ENCODE measurements at places on chromosomes 1 and 21.

DNA sequence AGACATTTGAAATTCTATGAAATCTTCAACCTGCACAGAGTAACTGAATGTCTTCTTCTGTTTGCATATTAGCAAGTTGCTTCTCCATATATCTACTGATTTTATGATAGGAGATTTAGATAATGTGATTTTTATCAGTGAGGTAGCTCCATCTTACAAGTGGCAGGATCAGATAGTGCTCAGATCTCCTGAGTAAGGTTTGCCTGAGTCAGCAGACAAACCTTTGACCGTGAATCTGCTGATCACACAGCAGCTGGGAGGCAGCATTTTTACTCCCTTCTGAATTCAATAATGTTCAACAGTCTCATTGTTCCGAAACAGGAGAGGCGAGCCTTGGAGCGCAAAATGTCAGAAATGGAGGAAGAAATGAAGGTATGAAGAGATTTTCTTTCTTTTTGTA, 141.4 kb downstream of the SYT2 start:
- no peak for DNase-seq

DNA sequence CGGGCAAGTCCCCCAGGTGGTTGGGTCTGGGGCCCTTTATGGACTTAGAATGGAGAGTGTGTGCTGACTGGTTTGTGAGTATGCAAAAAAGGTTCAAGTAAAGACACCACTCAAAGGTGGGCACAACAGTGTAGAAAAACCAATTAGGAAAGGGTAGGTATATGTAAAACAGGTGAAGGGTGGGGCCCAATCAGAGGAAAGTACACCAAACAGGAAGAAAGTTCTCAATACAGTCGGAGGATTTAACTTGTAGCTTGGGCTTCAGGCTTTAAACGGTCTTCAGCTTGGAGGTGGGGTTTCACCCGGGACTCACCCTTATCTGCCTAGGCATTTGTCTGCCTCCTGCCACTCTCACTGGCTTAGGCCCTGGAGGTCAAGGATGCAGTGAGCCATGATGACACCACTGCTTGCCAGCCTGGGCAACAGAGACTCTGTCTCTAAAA, 6.8 kb upstream of the PUM1 start:
- DNase-seq, result no peak

- no peak for DNase-seq
These were observed 98.6 kb downstream of the NAV1 start for GRCh38 chr1:201637282-201638079.

DNA sequence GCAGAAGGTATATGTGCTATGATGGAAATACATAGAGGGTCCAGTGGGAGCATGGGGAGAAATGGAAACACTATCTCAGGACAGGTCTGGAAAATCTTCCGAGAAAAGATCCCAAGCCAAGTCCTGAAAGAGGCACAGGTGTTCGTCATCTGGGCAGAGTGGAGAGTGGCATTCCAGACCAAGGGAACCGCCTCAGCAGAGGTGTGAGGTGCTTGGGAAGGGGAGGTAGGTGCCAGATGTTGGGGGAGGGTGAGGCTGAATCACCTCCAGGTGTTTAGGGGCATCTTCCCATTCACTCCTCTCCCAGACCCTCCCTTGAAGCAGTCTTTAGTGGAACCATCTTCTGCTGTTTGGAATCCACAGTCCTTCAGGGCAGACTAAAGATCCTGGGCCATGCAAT, 23.5 kb upstream of the LRRN2 start:
- no peak for DNase-seq

GRCh38 chr1:34400675-34401074, 224.0 kb downstream of the C1orf94 start:
- DNase-seq, result no peak

GRCh38 chr1:226577401-226578180, 29.0 kb downstream of the STUM start:
- no peak for DNase-seq

GRCh38 chr21:37555672-37556261, 189.2 kb downstream of the DYRK1A start:
- no peak for DNase-seq

DNA sequence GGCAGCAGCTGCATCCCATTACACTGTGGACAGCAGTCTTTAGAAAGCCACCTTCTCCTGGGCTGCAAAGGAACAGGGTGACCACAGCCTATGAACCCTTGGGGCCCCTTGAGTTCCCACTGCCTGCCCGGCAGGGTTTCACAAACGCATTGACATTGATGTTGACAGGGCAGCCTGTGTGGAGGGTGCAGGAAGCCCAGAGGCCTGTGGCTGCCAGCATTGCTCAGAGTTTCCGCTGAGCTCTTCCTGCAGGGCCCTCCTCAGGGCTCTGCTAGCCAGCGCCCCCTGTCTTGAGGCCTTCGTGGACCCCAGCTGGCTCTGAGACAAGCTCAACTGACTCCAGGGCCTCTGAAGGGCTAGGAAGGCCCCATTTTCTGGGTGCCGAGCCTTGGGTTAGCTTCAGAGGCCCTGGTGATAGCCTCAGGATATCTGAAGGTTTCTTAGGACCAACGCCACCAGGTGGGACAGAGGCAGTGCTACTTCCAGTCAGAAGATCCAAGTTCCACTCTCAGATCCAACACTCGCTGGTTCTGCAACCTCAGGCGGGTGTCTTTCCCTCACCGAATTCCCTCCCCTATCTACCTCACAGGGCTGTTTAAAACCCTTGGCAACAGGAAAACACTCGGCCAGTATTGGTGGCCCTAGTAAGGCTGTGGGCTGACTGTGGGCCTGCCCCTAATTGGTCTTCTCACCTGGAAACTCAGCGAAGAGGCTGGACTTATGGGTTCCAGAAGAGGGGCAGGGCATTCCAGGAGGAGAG, 27.2 kb upstream of the EPS8L3 start:
- peak; percentile 85 for DNase-seq

GRCh38 chr1:180954005-180954800, 41.5 kb downstream of the KIAA1614 start:
- peak; percentile 47 for DNase-seq

GRCh38 chr1:155962599-155963211, 15.6 kb downstream of the ARHGEF2 start:
- DNase-seq, result no peak

GRCh38 chr1:14946684-14947238, 206.8 kb upstream of the TMEM51 start:
- no peak for DNase-seq

- no peak for DNase-seq
These were observed 10.9 kb upstream of the COL18A1 start for GRCh38 chr21:45393833-45394638.

- DNase-seq, result no peak
These were observed 55.1 kb downstream of the UBE2T start for GRCh38 chr1:202286622-202287097.

- DNase-seq, result no peak
These were observed 9.2 kb upstream of the ITPKB start for GRCh38 chr1:226748306-226748705.

DNA sequence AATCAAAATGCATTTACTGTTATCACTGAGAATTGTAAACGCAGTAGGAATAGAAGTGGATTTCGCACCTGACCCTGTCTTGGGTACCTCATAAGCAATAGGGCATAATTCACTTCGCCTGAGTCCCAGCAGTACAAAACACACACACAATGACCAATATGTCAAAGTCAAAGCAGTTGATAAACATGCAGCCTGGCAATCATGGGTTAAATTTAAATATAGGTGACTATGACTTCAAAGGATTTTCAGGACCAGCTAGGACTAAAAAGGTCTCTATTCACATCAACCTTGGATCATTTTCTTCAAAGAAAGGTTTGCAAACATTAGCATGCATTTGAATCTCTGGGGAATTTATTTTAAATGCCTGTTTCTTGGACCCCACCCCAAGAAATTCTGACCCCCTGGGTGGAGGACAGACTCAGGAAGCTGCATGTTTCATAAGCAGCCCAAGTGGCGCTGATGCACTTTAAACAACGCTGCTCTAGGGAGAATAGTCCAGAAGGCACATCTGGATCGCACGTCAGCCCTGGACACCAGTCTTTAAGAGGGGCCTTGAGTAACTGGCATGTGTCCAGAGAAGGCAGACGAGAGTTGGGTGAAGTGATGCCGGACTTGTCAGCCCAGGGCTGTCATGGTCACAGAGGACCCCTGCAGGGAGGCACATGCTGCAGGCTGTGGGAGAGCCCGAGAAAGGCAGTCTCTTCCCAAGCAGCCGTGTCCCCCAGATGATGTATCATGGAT, 55.7 kb upstream of the EFHD2 start:
- DNase-seq, result no peak

DNA sequence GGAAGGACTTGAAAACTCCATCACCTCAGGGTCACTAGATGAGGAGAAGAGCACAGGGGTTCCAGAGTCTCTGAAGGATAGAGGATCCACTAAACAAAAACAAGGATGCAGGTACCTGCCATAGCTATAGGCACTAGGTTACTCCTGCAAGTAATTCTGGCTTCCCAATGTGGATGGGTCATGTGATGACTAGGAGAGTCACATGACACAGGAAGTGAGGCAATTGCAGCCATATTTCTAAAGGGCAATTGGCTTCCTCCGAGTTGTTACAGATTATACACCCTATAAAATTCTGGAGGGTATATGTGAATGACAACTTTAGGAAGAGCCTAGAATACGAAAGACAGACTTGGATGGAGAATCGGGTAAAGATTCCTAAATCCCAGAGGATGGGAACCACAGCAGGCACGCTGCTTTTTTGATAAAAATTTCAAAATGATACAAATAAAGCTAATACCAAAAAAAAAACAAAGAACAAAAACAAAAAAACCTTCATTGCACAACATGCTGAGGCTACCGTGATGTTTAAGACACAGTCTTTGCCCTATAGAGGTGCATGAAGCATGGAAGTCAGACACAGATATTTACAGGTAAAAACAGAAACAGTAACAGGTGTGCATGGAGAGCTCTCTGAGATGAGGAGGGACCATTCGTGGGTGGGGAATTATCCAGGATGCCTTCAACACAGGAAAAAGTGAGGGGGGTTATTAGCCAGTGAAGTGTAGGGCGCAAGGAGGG, 10.5 kb downstream of the MTX1 start:
- DNase-seq, result no peak

DNA sequence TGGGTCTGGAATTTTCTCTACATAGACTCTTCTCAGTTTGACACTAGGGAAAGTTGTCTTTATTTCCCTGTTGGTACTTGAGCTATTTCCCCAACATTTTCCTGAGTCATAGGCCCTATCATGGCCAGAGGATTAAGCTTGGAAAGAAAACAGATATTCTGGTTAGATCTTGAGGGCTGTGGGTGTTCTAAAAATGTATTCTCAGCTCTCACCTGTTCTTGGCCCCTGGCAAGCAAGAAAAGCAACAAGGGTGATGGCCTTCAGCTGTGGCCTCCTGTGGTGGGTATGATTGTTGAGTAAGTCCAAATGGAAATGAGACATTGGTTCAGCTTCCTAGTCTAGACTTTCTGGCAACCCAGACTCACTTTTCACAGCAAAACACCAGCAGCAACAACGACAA, 17.4 kb upstream of the LCE3A start:
- DNase-seq, result no peak

GRCh38 chr1:228021355-228022030, 14.7 kb downstream of the WNT3A start:
- no peak for DNase-seq

GRCh38 chr1:204623365-204623893, 62.1 kb downstream of the LRRN2 start:
- DNase-seq, result no peak

- DNase-seq, result no peak
These were observed 65.8 kb downstream of the LRRN2 start for GRCh38 chr1:204619721-204620120.

DNA sequence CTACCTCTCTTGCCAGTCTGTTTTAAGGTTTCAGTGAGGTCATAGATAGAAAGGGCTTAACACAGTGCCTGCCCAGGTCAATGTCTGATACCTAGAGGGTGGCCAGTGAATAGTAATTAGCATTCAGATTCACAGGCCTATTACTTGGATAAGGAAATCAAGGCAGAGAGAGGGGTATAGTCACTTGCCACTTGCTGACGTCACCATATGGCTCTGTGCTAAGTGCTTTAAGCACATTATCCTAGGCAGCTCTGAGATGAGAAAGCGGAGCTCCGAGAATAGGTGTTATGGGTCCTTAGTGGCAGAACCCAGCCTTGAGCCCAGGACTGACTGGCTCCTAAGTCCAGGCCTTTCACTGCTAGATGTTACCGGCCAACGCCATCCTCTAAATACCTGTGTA, 51.5 kb upstream of the DAB1 start:
- no peak for DNase-seq

- DNase-seq, result no peak
These were observed 189.5 kb upstream of the C1orf174 start for GRCh38 chr1:4089421-4090175.

GRCh38 chr1:94922761-94923331, 4.1 kb downstream of the CNN3 start:
- no peak for DNase-seq

- no peak for DNase-seq
These were observed 119.5 kb upstream of the COA6 start for GRCh38 chr1:234253732-234254131.

DNA sequence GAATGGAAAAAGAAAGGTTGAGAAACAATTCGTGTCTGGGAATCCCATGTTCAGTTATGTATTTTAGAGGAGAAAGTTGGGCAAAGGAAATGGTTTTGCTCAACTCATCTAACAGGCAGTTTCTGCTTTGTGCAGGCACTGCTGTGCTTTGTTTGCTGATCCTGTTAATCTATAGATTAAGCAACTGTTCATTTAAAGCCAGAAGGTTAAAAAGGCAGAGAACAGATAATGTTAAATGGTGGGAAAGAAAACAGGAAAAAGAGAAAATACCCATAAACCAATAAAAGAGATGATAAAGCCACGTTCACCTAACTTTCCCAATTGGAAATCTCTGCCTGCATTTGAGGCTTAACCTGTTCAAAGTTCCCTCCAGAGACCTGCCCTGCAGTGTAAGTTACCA, 70.0 kb downstream of the APP start:
- no peak for DNase-seq

DNA sequence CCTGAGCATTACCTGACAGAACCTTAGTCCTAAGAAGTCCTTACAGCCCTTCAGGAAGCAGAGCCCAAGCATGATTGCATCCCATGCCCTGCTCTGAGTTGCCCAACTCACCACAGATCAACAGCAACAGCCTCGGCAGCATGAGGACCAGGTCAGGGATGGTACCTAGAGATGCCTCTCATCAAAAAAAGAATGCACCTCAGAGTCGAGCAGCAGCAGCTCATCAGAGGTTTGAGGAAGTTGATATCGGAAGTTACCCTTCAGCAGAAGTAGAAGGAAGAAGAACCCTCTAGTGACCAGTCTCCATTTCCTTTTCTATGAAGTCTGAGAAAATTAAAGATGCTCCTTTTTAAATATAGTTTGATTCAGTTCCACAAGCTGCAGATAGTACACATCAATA, at the start of gene FCRL1:
Gene FCRL1 (minus strand): TSS at position 225 of the 400 bp plus-strand sequence. CDS start 83 bp downstream, at position 142.
- no peak for DNase-seq

All from CD4-positive, alpha-beta T cell (primary cell).